ENCODE measurements at places on chromosomes 5 and 9.

GRCh38 chr5:134018154-134018985 is 13.6 kb upstream of the VDAC1 start:
- DNase-seq, result no peak

GRCh38 chr5:31217446-31217845 is 24.0 kb downstream of the CDH6 start:
- DNase-seq, result no peak

DNA sequence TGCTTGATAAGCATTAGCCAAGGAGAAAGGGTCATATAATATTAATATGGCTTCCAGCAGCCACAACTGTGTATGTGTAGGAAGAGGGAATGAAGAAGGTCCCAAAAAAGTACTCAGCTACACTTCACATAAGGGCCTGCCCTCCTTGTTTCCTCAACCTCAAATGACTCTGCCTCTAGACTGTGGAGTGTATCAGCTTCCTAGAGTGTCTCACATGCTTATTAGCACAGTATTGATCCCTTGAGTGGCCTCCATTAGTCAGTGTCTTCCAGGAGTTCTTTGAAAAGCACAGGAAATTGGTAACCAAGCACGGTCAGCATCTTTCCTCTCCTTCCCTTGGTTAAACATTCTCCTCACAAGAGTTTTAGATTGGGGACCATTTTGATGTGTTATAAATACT is 190.4 kb upstream of the ATP10B start:
- DNase-seq, result no peak

- no peak for DNase-seq
These were observed 550.6 kb upstream of the CLINT1 start for GRCh38 chr5:158409507-158409906.

- no peak for DNase-seq
These were observed 120.4 kb upstream of the FST start for GRCh38 chr5:53359916-53360517.

- no peak for DNase-seq
These were observed 76.7 kb downstream of the ARSB start for GRCh38 chr5:78908173-78909061.

- DNase-seq, result no peak
These were observed 284.1 kb upstream of the CLINT1 start for GRCh38 chr5:158143081-158143480.

DNA sequence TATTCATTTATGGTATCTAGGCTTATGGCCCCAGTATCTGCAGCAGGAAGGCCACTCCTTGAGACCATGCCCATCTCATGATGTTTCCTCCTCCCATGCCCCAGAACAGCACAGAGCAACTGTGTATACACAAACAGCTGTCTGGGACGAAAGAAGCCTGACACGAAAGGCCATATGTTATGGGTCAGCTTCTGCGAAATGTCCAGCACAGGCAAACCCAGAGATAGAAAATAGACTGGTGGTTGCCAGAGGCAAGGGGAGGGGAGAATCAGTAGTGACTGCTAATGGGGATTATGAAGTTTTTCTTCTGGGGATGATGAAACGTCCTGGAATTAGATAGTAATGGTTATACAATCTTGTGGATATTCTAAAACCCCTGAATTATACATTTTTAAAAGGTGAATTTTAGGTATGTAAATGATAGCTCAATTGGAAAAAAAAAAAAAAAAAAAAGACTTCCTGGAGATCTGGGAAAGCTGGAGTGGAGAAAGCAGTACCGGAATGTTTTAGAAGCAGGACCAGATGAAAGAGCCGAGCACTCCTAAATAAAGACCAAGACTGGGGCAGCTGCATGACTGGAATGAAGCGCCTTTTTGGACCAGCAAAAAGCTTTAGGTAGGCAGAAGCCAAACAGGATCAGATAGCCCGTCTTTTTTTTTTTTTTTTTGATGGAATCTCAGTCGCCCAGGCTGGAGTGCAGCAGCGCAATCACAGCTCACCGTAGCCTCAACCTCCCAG is 29.2 kb downstream of the PCDHGC5 start:
- DNase-seq, result no peak

DNA sequence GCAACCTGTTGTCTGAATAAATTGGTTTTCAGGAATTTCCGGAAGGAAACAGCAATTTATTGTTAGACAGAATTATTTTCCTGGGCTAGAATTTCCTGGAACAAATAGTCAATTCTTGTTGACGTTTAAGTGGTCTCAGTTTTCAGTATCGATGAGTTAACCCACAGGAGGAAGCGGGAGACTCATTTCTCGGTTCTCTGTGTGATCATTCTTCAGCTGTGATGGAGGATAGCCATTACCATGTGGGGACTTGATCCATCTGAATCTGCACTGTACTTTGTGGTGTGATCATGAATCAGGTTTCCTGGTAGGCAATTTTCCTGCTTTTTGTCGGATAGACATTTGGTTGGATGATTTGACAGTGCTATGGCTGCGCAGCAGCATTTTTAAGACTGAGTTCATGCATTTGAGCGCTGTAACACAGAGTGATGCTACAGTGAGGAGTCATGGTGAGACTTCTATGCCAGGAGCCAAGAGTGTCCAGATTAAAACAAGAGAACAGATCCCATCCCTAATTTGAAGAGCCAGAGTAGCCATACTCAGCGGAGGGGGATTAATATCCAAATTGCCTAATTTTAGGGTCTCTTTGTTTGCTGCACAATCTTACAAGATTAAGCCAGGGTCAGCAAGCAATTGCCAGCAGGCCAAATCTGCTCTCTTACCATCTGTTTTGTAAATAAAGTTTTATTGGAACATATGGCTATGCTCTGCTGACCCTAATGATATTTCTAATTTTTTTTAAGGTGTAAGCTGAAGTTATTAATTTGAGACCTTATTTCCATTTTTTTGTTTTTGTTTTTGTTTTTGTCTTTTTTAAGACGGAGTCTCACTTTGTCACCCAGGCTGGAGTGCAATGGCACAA is 355.9 kb downstream of the RAB3C start:
- no peak for DNase-seq

DNA sequence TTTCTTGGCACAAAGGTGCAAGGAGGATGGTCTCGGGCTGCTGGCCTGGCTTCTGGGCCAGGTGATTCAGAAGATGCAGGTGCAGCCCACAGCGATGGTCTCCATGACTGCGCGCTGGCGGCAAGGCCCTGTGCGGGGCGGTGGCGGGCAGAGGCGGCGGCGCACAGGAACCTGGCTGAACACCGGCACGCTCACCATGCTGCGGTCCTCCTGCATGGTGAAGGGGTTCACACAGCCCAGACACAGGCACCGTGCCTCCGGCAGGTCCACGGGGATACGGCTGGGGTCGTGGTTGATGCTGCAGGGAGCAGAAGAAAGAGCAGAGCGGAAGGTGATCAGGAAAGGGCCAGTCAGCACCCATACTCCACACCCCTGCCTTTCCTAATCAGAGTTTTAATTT is 4.8 kb downstream of the IL17B start:
- DNase-seq, result no peak

DNA sequence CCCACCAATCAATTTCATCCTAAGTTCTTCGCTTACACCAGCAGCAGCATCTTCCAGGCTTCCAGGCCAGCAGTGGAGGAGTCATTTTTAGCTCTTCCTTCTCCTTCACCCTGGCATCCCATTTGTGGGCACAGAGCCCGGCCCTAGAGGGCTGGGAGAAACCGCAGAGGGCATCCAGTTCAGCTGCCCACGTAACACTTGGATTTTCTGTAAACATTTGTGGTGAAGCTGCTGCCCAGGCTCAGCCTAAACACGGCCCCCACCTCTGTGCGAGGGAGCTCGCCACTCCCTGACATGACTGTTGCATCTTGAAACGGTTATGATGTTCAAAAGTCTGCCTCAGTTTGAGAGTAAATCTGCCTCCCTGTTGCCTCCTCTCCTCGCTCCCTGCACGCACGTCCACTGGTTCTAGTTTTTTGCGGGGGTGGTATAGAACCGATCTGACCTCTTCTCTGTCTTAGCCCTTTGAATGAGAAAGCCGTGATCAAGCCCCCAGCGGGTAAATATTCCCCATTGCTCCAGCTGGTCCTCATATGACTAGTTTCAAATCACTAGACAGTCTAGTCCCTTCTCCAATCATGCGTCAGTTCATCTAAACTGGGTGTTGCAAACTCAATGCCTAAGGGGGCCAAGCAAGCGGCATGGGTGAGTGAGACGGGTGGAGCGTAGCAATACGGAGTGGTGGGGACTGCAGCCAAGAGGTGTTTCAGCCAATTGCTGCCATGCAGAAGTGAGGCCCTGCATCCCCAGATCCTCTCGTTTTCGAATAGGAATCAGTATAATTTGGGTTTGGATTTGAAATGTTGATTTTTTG is 34.9 kb upstream of the N4BP3 start:
- no peak for DNase-seq

- no peak for DNase-seq
These were observed 44.9 kb upstream of the MAST4 start for GRCh38 chr5:66551338-66551737.

- no peak for DNase-seq
These were observed 19.3 kb upstream of the WNT8A start for GRCh38 chr5:138064526-138064925.

DNA sequence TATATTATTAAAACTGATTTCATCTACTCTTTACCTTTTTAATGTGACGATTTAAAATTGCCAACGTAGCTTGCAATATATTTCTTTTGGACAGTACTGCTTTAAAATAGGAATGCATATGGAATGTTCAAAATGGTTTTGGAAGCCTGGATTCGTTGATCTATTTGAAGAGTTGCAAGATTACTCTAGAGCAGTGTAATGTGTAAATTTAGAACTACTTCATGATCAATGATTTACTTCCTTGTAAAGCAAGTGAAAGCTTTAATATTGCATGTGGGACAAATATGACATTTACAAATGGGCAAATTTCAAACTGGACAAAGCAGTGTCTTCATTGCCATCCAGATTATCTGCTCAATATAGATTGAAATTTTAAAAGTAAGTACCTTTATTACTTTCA is 38.3 kb downstream of the PARP8 start:
- DNase-seq, result no peak

DNA sequence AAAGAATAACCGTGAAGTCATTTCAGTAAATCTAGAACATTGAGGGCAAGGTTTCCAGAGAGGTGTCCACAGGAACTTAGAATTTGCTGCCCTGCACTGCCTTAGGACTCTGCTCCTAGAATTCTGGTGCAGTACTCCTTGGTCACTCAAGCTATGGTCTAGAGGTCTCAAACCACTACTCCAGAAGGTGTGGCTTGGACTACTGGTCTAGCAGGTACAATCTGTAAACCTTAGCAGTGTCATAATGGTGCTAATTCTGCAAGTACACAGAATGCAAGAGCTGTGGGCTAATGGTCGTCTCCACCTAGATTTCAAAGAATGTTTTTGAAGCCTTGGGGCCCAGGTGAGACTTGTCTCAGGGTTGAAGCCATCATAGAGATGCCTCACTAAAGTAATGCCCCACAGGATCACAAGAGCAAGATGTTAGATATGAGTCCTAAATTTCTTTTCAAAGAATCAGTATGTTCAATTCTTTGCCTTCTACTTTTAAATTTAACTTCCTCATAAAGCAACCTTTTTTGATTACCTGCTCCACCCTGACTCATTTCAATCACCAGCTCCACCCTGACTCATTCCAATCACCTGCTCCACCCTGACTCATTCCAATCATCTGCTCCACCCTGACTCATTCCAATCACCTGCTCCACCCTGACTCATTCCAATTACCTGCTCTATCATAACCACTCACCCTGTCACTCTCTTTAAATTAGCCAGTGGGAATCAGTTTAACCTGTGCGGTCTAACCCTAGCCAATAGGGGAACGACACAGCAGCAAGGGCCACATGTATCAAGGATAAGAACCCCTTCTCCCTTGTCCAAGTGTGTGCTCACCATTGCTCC is 1111.8 kb upstream of the ACO1 start:
- no peak for DNase-seq

- DNase-seq, result no peak
These were observed 14.1 kb upstream of the TNFAIP8 start for GRCh38 chr5:119341452-119342349.

GRCh38 chr9:4464911-4465513 is 25.3 kb upstream of the SLC1A1 start:
- no peak for DNase-seq

GRCh38 chr5:61256474-61256873 is 75.6 kb upstream of the ZSWIM6 start:
- DNase-seq, result no peak

- DNase-seq, result no peak
These were observed 26.8 kb upstream of the TNFAIP8 start for GRCh38 chr5:119328753-119329602.

GRCh38 chr9:134400283-134400682 is 74.0 kb downstream of the RXRA start:
- no peak for DNase-seq

DNA sequence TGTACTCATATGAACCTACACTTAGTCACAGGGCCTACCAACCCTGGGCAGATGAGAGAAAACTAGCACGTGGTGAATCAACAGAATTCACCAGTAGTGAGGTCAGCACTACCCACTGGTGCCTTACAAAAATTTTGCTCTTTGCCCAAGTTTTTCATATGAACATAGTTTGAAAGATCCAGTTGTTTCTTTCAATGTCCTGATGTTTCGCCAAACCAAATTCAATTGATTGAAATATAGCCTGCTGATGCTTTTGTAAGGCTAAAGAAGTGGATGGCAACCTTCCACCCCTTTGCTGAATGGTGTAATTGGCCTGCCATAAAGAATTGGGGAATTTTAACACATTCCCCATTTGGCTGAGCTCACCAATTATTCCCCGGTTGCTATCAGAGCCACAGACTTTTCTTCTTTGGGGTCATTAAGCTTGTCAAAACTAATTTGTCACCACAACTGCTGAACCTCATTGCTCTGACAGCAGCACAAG is 339.2 kb downstream of the GLIS3 start:
- no peak for DNase-seq

GRCh38 chr5:124888622-124889485 is 142.4 kb upstream of the ZNF608 start:
- no peak for DNase-seq

GRCh38 chr9:137037483-137037882 is 5.6 kb upstream of the FUT7 start:
- DNase-seq, result no peak

- DNase-seq, result no peak
These were observed 28.8 kb downstream of the PDE8B start for GRCh38 chr5:77239126-77239741.

DNA sequence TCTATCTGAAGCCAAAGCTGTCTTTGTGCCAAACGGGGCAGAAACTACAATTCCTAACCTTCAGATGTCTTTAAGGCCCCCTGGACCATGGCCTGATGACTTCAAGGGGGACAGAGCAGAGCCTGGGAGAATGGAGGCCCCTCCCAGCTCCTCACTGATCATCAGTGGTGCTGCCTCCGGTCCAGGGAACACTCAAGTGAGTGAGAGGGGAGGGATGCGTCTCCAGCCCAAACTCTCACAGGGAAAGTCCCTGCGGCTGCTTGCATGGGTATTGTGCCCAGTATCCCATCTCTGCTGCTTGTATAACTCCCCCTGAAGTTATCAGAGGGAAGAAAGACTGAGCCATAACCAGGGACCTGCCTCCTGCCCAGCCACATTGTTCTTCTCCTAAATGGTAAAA is 231.5 kb upstream of the PANK3 start:
- no peak for DNase-seq

Data from stimulated activated CD4-positive, alpha-beta T cell treated with anti-CD3 and anti-CD28 coated beads, TNF-alpha, amount 100 ng/mL, for 48 hours (primary cell).